ENCODE measurements at places on chromosomes 5 and 9. TPM values are rescaled to one million over a fixed set of nuclear protein-coding genes. Genes with fewer than 3 reads are reported as not detected.

GRCh38 chr9:114430457-114430856, 42.7 kb upstream of the AKNA start:
- no peak for DNase-seq

- no peak for DNase-seq
Measured at GRCh38 chr5:25255128-25255527, 610.4 kb upstream of the CDH10 start.

DNA sequence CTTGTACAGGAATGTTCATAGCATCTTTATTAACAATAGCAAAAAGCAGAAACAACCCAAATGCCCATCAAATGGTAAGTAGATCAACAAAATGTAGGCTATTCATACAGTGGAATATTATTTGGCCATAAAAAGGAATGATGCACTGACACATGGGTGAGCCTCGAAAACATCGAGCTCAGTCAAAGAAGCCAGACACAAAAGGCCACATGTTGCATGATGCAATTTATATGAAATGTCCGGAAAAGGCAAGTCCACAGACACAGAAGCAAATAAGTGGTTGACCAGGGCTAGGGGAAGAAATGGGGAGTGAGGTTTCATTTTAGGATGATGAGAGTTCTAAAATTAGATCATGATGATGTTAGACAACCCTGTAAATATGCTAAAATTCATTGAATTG, 16.5 kb upstream of the SLC2A8 start:
- DNase-seq: no peak

DNA sequence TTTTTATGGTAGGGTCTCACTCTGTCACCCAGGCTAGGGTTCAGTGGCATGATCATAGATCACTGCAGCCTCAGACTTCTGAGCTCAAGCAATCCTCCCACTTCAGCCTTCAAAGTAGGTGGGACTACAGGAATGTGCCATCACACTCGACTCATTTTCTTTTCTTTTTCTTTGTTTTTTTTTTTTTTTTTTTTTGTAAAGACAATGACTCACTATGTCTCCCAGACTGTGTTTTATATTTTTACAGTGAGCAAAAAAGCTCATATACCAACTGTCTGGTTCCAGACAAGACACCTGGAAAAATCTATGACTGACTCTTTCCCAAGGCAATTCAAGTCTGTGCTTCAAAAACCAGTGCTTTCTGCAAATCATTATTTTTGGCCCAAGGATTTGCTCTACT, 10.8 kb upstream of the FOXD1 start:
- no peak for DNase-seq

Gene GRM6
- total RNA-seq: not detected

GRCh38 chr9:38255599-38255998, 136.9 kb upstream of the ALDH1B1 start:
- no peak for DNase-seq

GRCh38 chr9:211036-211435, 3.6 kb upstream of the DOCK8 start:
- DNase-seq: no peak

Gene ZFP37
- total RNA-seq: 5.5 TPM

DNA sequence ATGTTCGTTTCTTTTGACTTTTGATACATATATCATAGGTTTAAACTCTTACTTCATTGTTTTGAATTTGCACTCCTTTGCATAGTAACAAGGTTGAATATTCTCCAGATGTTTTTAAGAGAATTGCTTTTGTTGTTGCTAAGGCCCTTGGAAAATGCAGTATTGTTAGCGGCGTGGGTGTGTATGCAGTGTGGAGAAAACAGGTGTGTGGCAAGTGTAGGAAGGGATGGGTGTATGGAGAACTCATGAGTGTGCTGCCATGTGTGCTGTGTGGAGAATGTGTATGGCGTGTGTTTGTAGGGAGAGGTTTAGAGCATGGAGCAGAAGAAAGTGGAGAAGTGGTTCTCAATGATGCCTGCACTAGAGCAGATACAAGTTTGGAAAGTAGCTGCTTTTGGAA, 87.3 kb downstream of the WWC1 start:
- no peak for DNase-seq

GRCh38 chr9:84394036-84394435, 53.5 kb upstream of the SLC28A3 start:
- DNase-seq: no peak

All from muscle of leg (tissue), 16 donors.